Ecto neural progenitor cell (in vitro differentiated cells): ENCODE measurements at places on chromosomes 12 and 14.

- DNase-seq: no peak
Measured at GRCh38 chr12:121814429-121815119, 10.8 kb downstream of the SETD1B start.

- no peak for DNase-seq
Measured at GRCh38 chr14:34951286-34951685, 31.5 kb upstream of the SRP54 start.

- peak; percentile 82 for DNase-seq
Measured at GRCh38 chr12:53097564-53098353, at the start of gene IGFBP6. Gene IGFBP6, plus strand, starts transcription at chr12:53097667. Its CDS starts 51 bp downstream, at chr12:53097718.

GRCh38 chr12:7142056-7142644 is 12.0 kb downstream of the CLSTN3 start:
- DNase-seq: peak; percentile 80

GRCh38 chr12:123121670-123122069 is 29.2 kb downstream of the PITPNM2 start:
- DNase-seq: no peak

GRCh38 chr14:71108398-71109119 is 201.3 kb downstream of the PCNX1 start:
- no peak for DNase-seq

- DNase-seq: no peak
Measured at GRCh38 chr14:53327716-53328115, 174.6 kb upstream of the DDHD1 start.

DNA sequence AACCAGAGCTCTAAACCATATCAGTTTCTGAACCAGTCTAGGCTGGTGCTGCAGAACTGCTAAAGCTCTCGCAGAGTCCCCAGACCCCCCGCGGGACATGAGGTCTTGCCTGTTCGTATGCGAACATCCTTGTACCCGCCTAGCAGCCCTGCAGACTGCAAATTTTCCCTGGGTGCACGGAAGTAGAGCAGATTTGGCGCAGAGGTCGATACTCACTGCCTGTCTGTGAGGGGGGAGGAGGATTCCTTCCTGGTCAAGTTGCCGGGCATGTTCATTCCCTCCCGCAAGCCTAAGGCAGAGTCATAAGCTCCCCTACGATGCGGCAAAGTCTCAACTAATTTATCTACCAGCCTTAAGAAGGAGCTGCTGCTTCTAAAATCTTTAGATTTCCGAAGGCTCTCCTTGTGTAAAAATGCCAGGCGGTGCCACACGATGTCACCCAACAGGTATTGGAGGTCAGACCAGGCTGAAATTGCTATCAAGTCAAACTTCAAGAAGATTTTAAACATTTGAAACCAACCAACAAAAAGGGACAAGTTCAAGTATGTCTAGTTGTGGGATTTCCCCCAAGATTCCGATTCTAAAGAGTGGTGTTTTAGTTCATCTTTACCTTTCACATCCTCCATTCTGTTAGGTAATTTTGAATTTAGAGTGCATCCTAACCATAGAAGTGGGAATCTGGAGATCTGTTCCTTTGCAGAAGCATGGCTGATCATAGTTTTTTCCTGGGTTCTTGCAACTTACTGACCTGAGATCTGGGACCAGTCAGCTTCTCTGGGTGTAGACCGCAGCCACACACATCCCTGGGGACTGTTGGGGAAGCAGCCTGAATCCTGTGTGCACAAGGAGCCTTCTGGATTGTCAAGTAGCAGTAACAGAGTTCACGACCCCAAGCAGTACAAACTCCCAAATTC is 1.6 kb upstream of the PAX9 start:
- no peak for DNase-seq

GRCh38 chr12:77130193-77130592 is 64.8 kb upstream of the E2F7 start:
- no peak for DNase-seq

DNA sequence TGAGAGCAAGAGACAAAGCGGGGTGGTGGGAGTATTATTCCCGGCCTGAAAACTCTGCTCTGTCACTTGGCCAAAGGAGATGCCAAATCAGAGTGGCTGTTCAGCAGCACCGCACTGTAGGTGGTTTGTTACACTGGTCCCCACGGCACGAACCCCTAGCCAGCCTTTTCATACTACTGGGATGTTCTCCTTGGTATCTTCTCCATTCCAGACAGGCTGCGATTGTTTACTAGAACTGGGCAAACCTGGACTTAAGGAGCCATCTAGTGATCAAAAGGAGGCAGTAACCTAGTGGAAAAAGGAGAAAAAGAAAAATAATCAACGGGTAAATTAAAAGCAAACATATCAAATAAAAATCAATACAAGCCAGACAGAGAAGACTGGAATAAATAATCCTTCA is 58.9 kb upstream of the TMTC2 start:
- no peak for DNase-seq

- no peak for DNase-seq
Measured at GRCh38 chr12:25190793-25191192, 4.2 kb downstream of the DNAI7 start.

GRCh38 chr12:123041042-123041531 is 60.6 kb downstream of the ARL6IP4 start:
- DNase-seq: no peak

GRCh38 chr12:6827982-6828780 is at the start of gene P3H3:
Gene P3H3, plus strand, starts transcription at chr12:6828407. Its CDS starts 34 bp downstream, at chr12:6828441.
- DNase-seq: peak; percentile 83

DNA sequence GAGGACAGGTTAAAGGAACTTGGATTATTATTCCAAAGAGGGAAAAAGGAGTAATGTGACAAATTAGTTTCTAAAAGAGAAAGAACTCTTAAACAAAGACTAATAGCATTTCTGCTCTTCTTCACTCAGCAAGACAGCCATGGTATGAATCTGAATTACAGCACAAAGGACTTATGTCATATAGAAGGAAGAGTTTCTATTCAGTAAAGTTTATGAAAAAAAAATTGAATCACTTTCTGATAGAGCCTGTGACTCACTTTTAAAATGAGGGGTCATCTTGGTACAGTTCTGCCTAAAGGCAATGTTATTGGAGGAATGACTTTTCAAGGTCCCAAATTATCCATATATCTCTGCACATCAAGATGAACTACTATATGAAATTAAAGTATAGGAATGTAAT is 101.7 kb downstream of the DUSP6 start:
- DNase-seq: no peak

DNA sequence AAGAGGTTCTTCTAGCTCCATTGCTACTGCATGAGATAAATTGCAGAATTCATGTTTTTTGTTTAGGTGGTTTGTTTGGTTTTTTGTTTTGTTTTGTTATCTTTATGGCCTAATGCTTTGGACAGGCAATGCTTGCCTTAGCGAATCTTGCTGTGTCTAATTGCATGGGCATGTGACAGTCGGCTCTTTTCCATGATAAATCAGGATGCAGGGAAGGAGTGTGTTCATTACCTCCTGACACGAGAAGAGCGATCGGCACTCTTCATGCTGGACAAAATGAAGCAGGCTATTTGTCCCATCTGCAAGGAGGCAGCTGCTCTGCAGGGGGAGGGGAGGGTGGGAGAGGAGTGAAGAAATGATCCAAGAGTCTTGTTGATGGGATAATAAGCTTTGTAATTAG is 6.5 kb downstream of the CCDC60 start:
- no peak for DNase-seq

DNA sequence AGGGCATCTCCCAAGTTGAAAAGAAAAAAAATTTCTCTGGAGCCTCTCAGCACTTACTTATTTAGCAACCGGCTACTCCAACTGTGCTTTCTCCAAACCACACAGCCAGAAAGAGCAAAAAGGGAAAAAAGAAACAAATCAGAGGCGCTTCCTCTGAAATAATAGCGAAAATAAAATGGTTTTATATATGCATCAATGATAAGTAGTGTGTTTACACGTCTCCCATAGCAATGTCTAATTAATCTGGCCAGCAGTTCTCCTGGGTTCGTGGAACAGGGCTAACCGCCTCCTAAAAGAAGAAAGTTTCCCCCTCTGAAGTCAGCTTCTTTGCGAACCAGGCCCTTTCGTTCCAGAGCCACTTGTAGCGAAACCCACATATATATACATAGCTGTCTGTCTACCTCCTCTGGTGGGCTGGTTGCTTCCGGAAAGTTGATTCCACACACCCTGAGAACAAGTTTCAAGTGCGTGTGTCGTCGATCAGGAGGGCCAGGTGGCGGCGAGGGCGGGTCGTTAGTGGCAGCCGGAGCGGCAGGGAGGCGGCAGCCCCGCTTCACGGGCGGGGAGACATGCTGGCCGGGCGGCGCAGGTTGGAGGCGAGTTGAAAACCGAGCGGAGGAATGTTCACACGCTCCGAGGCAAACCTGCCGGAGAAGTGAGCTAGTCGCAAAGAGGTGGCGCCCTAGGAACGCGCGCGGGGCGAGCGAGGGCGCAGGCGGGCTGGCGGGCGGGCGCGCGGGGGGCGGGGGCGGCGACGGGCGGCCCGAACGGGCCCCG is 2.7 kb downstream of the PTHLH start:
- no peak for DNase-seq

DNA sequence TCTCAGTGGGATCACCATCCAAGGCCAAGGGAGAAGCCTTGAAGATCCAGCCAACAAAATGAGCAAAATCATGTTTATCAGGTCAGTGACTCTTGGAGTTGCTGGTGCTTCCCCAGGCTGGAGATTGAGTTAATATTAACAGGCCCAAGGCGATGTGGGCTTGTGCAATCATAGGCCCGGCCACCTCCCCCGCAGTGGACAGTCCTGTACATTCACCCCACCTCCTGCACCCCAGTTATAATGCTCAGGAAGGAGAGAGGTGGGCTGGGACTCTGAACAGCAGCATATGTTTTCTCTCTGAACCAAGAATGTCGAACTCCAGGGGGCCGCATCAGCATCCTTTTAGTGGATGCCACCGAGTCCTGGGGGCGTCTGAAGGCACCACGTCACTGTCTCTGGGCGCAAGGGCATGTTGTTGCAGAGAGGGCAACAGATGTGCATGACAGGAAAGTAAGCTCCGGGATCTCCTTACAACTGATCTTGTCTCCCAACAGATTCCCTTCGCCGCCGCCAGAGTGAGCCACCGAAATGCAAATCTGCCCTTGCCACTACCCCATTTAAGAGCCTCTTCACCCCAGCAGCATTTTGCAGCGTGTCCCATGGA is 32.2 kb upstream of the SERPINA6 start:
- peak; percentile 65 for DNase-seq

- no peak for DNase-seq
Measured at GRCh38 chr12:94690198-94690771, 39.9 kb upstream of the TMCC3 start.

DNA sequence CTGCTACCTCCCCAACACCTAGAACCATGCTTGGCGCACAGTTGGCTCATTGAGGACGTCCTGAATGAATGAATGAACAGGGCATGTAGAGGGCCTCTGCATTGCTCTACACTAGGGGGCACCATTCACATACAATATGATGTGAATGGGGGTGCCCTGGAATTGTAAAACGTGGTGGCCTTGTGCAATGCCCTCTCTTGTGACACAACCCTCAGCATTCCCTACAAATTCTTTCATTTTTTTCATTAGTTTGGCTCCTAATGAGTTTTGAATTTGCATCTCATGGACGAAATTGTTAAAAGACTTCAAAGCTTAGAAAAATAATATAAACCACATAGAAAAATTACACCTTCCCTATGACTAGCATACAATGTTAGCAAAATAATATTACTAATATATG is 2.3 kb upstream of the DIO2 start:
- no peak for DNase-seq

- DNase-seq: no peak
Measured at GRCh38 chr14:54438703-54439102, 2.5 kb downstream of the CNIH1 start.

GRCh38 chr14:104464907-104465306 is 114.7 kb upstream of the C14orf180 start:
- DNase-seq: peak; percentile 30

GRCh38 chr14:70192915-70193314 is 4.2 kb upstream of the SLC8A3 start:
- DNase-seq: no peak
